ENCODE measurements at places on chromosomes 13 and 19. TPM values are rescaled to one million over a fixed set of nuclear protein-coding genes. Genes with fewer than 3 reads are reported as not detected.
A peak's percentile ranks its signal among the peaks of the same experiment; 100 is the strongest.

DNA sequence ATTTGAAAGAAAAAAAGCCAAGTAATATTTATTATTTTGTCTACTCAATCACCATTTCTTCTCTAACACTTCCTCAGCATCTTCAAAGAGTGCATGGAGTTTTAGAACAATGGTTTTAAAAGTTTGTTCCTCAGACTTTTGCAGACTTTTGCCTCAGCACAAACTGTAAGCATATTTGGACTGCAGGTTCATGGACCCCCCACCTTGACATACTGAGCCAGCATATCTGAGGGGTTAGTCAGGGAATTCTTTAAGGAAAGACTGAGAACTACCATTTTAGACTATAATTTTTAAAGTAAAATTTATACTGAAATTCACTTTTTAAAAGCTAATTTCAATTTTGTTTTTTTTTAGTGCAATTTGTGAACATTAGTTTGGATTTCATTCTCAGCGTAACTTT lies 1676.8 kb upstream of the PCDH20 start:
- no peak for DNase-seq

GRCh38 chr19:4981681-4981958 lies 12.7 kb downstream of the KDM4B start:
- no peak for DNase-seq

- no peak for DNase-seq
These were observed 5.0 kb downstream of the IZUMO4 start for GRCh38 chr19:2101417-2102335.

DNA sequence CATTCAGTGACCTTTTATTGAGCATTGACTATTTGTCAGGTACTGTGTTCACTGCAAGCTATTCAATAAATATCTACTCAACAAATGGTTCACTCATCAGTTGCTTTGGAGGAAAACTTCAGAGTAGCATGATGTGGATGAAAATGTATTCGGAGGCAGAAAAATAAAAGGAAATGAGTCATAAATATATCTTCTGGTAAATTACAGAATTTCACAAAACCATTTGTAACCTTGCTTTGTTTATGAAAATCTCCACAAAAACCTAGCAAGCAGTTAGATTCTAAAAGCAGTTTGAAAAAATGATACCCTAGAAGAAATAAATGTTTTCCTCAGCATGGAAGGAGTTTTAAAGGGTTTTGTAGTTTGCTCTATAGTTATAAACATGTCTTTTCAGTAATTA lies 399.6 kb downstream of the LMO7 start:
- DNase-seq: no peak

DNA sequence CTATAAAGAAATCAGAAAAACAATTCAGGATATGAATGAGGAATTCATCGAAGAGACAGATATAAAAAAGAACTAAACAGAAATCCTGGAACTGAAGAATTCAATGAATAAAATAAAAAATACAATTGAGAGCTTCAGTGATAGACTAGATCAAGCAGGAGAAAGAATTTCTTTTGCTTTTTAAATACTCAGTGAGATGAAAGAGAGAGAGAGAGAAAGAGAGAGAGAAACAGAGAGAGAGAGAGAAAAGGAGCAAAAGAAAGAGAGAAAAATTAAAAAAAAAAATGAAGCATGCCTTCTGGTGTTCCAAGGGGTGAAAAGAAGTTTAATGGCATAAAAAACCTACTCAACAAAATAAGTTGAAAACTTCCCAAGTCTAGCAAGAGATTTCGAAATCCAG lies 22.0 kb upstream of the SLC7A9 start:
- no peak for DNase-seq

DNA sequence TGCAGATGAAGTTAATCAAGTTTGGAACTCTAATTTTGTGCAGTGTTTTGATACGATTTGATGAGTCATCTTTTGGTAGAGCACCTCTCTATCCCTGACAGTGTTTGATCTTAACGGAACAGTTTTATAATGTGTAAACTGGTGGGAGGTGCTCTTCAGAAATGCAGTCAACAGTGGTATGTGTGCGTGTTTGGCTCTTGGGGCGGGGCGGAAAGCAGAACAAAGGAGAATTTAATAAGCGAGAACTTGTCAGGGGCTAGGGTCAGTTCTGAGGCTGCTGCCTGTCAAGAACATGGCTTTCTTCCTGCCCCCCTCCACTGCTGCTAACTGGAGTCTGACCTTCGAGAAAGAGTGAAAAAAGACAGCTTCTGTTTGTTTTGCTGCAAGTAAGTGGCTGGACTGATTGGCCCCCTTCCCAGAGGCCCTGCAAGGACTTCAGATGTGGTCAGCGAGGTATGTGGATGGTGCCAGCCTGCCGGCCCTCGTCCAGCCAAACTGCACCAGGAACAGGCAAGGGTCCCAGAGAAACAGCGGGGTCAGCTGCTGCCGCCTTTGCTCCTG lies 40.8 kb downstream of the BBC3 start:
- DNase-seq: peak; percentile 90

DNA sequence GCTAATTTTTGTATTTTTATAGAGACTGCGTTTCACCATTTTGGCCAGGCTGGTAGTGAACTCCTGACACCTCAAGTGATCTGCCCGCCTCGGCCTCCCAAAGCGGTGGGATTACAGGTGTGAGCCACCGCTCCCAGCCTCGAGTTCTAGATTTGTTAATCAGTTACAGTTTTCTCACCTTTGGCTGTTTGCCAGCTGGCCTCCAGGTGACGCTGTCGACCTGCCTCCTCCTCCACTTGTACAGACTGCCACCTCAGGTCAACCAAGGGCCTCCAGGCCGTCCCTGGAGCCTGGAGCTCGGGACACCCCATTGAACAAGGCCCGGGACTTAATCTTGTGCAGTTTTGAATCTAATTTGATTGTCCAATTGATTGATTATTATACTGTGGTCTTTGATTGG lies 45.5 kb downstream of the IER2 start:
- DNase-seq: no peak

DNA sequence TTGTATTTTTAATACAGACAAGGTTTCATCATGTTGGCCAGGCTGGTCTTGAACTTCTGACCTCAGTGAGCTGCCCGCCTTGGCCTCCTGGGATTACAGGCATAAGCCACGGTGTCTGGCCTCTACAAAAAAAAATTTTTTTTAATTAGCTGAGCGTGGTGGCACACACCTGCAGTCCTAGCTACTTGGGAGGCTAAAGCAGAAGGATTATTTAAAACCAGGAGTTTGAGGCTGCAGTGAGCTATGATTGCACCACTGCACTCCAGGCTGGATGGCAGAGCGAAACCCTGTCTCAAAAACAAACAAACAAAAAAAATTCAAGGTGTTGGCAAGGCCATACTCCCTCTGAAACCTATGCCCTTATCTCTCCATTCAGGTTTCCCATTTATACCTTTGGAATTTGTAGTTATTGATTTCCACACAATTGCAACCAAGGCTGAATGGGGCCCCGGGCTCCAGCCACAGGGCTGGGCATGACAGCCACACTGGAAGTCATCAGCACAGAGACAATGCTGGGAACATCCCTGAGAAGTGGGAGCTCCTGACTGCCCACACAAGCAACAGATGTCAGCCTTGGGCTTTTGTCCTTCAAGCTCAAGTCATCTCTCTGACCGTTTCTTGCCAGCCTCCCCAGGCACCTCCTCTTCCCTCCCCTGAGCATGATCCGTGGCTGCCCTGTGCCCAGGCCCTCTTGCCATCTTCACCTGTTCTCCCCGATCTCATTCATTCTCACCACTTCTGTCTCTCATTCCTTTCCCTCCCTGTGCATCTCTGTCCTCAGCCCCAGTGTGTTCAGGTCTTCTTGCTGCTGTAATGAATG lies 27.2 kb upstream of the CALM3 start:
- DNase-seq: no peak

- DNase-seq: peak; percentile 79
These were observed 2.4 kb upstream of the KMT2B start for GRCh38 chr19:35715355-35715809.

DNA sequence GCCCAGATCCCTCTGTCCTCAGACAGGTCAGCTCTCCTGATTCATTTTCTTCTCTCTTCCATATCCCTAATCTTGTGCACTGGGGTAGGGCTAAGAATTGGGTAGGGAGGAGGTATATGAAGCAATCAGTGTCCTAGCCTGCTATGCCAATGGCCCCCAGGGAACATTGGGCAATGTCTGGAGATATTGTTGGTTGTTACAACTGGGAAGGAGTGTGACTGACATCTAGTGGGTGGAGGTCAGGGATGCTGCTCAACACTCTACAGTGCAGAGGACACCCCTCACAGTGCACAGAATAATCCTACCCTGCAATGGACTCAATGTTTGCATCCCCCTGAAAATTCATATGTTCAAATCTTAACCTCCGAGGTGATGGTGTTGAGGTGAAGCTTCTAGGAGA lies 57.5 kb downstream of the CPAMD8 start:
- no peak for DNase-seq

DNA sequence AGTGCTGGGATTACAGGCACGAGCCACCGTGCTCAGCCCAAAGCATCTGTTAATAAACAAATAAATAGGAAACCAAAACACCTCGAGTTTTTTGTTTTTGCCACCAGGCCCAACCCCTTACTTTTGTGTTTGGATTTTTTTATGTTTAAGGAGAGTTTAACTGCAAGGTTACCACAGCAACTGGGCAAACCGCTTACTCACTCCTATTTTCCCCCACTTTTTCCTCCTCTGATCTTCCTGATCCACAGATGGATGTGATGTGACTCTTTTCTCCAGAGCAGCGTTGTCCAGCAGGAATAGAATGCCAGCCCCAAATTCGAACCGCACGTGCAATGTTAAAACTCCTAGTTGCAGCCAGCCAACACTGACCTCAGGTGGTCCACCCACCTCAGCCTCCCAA lies 2.1 kb upstream of the PNMA8B start:
- DNase-seq: no peak

GRCh38 chr19:39698535-39698934 lies 5.7 kb upstream of the LGALS14 start:
- no peak for DNase-seq

GRCh38 chr19:35340431-35340830 lies 7.3 kb upstream of the FFAR1 start:
- no peak for DNase-seq

Gene ZNF443
- total RNA-seq: 8.4 TPM

Gene ZIC2
- 1.4 TPM for total RNA-seq

Gene HOOK2
- total RNA-seq: 58.1 TPM

Gene SOHLH2
- 0.54 TPM for total RNA-seq

Gene PABPC3
- total RNA-seq: 0.22 TPM

Gene KLK14
- 0.22 TPM for total RNA-seq

Gene SYT5
- total RNA-seq: not detected

Gene NDFIP2
- total RNA-seq: 52.2 TPM

Data from kidney (tissue), 22 donors.